ENCODE measurements at places on chromosomes 7 and 10.

DNA sequence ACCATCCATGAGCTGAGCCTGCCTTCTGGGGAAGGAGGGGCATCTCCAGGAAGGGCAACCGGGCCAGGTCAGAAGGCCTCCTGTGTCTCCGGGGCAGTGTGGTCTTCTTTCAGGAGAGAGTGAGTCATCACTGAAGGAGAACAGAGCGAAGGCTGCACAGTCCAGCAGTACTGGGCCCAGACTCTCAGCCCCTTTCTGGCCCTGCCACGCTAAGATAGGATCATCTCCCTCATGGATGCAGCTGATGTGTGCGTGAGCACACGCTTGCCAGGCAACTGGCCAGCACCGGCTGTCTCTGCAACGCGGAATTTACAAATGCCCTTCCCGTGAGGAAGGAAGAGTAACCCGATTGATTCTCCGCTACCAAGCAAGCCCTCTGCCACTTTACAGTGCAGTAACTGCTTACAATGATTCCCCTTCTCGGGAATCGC is 328.2 kb downstream of the TNS3 start:
- DNase-seq: no peak

GRCh38 chr10:74575191-74575720 is 251.1 kb upstream of the KAT6B start:
- DNase-seq: no peak

GRCh38 chr10:23294638-23295247 is 49.9 kb downstream of the C10orf67 start:
- no peak for DNase-seq

GRCh38 chr7:28808796-28809533 is 149.2 kb downstream of the TRIL start:
- no peak for DNase-seq

DNA sequence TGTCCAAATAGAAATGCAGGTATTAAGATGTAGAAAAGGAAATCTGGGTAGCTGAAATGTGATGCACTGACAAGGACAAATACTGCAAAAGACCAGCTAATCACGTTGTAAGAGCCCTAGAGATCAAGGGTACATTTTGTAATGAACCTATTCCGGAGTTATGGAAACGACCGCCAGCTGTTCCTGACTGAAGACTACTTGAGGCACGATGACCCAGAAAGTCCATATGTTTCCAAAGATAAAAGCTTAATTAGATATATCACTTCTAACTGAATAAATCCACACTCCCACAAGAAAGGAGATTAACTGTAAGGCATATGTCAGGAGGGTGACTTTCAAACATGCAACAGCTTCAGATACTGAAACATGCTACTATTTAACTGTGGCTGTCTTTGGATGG is 253.5 kb downstream of the NSUN6 start:
- no peak for DNase-seq
